Amygdala (tissue), 56 donors: ENCODE measurements at places on chromosomes 12 and 14.

DNA sequence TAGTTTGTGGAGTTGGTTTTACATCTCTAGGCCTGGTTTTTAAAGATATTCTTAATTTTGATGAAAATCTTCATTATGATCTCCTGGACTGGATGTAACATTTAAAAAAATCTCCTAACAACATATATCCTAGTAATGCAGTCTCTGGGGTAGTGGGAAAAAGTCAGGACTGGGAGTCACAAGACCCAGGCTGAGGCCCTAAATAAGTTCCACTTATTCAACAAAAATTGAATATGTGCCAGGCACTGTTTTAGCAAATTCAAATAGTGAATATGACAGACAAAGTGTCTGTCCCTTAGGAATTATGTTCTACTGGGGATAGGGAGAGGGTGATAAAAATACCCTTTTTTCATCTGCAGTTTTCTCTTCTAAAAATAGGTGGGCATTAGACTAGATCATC is 248.4 kb downstream of the PAWR start:
- DNase-seq: no peak

DNA sequence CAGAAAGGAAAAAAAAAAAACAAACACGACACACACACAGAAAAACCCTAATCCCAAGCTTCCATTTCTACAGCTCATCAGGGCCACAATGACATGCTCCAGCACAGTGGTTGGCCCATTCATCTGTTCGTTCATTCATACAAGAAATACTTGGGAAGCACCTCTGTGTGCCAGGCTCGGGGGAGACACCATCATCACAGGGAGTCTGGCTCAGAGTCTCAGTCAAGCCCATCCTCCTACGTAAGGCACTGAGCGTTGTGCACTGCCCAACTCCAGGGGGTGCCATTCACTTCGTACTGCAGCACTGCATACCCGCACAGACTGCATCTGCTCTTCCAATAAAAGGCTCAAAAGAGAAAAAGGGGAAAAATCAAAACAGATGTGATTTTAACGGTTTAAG is 15.3 kb downstream of the VPS37B start:
- DNase-seq: no peak

GRCh38 chr12:42977451-42978230 is 388.1 kb upstream of the PRICKLE1 start:
- DNase-seq: no peak

GRCh38 chr14:66477567-66477966 is 8.6 kb upstream of the CCDC196 start:
- DNase-seq: no peak
